NCI-H1930 (cell line): ENCODE measurements at places on chromosomes 6 and 20.
A peak's percentile ranks its signal among the peaks of the same experiment; 100 is the strongest.

- no peak for DNase-seq
Observed at GRCh38 chr20:16083639-16084280, 489.5 kb downstream of the KIF16B start.

DNA sequence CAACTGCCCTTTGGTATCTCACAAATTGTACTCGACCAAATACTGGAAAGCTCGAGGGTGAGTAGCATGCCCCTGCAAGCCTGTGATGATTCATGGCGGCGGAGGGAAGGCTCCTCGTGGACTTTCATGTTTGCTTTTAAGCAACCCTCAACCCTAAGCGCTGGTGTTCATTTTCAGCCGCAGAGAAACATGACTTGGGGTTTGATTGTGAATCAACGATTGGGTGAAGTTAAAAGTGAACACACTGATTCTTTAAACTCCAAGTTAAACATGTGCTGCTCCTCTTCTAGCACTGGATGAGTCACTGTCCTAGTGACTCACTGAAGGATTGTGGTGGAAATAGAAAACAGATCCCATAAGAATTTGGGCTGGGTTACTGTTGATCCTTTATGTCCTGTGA lies 8.3 kb downstream of the CD109 start:
- no peak for DNase-seq

GRCh38 chr6:152637296-152638047 lies at the start of gene SYNE1:
SYNE1 (minus strand) TSS chr6:152637362; CDS start chr6:152628331, 9,031 bp downstream.
- no peak for DNase-seq

DNA sequence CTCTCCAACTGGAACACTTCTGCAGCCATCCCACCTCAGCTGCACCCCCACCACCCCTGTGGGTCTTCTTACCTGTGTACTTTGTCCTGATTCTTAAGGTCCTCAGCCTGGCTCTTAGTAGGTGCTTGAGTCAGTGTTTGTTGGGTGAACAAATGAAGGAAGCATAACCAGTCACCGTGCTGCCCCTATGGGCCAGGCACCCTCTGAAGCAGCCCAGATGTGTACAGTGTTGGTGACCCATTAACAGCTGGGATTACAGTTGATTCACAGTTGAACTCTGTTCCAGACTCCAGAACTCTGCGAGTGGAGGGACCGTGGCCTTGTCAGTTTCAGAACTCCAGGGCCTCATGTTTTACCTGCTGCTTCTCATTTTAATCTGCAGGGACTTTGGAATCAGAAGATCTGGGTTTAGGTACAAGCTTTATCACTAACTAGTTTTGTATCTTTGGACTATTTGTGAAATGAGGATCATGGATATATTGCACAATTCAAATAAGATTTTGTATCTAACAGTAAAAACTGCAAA lies 203.8 kb downstream of the TMEM242 start:
- DNase-seq, result no peak

DNA sequence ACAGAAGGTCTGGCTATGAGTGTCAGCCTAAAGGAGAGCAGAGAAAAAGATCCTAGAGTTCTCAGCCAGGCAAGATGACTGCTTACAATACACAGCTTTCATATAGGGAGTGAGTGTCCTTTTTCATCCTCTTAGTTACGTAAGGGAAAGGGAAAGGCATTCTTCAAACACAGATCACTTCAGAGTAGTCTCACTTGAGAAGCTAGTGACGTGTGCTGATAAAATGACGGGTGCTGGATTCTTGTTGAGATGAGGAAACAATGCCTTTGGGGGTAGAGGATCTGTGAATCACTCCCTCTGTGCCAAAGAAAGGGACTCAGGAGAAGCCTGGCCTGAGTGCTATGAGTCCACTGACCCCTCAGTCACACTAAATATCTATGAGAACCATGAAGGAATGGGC lies 117.3 kb downstream of the QRSL1 start:
- DNase-seq, result no peak

- DNase-seq, result no peak
Observed at GRCh38 chr6:19734061-19734460, 103.1 kb upstream of the ID4 start.

GRCh38 chr6:100979267-100979666 lies 98.1 kb upstream of the ASCC3 start:
- DNase-seq, result no peak

GRCh38 chr6:2669067-2669700 lies 81.5 kb downstream of the MYLK4 start:
- no peak for DNase-seq

GRCh38 chr6:135699705-135700104 lies 151.8 kb upstream of the PDE7B start:
- DNase-seq, result no peak

DNA sequence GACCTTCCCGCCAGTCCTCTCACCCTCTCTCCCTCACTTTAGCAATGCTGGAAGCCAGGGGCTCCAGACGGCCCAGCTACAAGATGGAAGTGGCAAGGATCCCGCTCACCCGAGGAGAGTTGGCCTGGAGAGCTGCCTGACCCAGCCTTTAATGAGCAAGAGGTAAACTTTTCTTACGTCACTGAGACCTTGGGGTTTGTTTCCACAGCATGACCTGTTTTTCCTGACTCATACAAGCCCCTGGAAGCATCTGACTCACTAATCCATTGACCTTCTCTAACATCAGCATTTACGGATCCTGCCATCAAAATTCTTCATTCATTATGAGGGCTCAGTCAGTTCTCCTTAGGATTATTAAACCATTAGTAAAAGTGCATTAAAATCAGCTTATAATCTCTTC lies 120.4 kb downstream of the MYLK4 start:
- DNase-seq, result no peak

GRCh38 chr6:4426968-4427367 lies 291.6 kb upstream of the ECI2 start:
- DNase-seq, result no peak

- no peak for DNase-seq
Observed at GRCh38 chr6:30515106-30515505, 25.8 kb downstream of the HLA-E start.

GRCh38 chr6:155216312-155217046 lies 47.3 kb upstream of the CLDN20 start:
- DNase-seq, result no peak

DNA sequence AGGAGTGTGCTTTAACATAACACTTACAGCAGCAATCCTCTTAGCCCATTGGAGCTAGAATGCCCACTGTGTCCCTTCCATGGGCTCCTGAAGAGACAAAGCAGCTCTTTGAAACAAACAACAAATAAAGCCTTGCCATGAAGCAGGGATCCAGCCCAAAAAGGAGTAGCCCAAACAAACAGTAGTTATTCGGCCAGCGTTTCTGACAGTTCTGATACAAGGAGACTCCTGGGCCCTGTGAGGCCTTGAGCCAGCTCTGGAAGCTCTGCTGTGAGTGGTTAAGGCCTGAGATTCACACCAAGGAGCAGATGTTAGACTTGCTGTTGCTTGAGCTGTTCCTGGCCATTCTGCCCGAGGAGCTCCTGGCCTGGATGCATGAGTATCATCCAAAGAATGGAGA lies 16.9 kb upstream of the ZSCAN16 start:
- DNase-seq, result no peak

DNA sequence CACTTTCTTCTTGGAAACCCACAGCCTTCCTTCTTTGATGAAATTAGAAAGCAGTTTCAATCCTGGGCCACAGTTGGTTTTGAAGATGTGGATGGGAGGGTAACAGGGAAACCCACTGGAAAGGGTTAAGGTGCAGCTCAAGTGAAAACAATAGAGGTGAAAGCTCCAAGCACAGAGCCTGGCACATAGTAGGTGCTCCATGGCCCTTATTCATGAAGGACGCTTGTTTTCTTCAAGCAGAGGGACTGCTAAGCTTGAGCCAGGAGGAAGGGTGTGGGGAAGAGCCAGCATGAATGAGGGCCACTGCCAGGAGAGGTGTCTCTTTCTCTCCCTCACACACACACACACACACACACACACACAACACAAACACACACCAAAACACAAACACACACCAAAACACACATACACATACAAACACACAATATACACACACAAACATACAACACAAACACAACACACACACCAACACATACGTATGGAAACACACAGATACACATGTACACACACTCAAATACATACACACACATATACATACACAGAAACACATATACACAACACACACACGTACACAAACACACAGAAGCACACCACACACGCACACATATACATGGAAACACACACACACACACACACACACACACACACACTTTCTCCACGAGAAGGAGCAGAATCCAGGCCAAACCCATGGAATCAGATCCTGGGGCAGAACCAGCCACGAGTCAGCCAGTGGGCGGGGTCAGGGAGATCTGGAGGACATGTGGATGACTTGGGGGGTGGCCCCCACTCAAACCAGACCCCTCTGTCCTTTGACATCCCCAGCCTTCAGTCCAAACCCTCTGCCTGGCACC lies 23.7 kb upstream of the RBPJL start:
- DNase-seq, result no peak

DNA sequence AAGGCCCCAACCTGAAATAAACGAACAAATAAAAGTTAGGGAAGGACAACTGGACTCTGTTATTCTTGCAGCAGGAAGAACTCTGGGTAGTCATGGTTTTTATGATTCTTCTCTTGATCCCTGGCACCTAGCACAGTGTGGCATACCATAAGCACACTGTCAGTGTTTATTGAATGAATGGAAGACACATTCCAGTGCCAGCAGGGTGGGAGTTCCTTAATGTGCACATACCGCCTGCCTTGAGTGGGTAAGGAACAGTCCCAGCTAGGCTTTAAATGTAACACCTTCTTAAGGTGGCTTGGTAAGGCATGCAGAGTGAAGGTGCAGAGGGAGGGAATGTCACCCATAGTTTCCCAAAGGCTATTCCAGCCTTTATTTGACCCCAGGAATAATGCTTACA lies 162.9 kb upstream of the CEP162 start:
- DNase-seq, result no peak

GRCh38 chr6:100803264-100804045 lies 77.7 kb downstream of the ASCC3 start:
- no peak for DNase-seq

DNA sequence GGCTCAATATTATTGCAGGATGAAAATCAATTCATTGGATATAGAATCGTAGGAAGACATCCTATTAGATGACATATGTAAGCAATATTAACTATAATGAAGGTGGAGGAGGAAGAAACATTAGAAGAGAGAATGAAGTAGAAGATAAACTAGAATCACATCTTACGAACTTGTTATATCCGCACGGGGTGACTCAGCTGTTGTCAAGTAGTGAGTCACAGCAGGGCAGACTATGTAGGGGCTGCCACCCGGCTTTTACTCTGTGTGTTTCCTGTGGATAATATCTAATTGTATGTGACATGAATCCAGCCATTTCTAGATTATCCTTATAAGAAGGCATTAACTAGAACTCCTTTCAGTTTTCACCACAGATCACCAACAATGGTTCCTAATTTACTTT lies 520.2 kb downstream of the DOK5 start:
- no peak for DNase-seq

- DNase-seq, result no peak
Observed at GRCh38 chr20:15930311-15931305, 642.6 kb downstream of the KIF16B start.

GRCh38 chr20:23686046-23686750 lies 2.6 kb downstream of the CST4 start:
- DNase-seq, result no peak

DNA sequence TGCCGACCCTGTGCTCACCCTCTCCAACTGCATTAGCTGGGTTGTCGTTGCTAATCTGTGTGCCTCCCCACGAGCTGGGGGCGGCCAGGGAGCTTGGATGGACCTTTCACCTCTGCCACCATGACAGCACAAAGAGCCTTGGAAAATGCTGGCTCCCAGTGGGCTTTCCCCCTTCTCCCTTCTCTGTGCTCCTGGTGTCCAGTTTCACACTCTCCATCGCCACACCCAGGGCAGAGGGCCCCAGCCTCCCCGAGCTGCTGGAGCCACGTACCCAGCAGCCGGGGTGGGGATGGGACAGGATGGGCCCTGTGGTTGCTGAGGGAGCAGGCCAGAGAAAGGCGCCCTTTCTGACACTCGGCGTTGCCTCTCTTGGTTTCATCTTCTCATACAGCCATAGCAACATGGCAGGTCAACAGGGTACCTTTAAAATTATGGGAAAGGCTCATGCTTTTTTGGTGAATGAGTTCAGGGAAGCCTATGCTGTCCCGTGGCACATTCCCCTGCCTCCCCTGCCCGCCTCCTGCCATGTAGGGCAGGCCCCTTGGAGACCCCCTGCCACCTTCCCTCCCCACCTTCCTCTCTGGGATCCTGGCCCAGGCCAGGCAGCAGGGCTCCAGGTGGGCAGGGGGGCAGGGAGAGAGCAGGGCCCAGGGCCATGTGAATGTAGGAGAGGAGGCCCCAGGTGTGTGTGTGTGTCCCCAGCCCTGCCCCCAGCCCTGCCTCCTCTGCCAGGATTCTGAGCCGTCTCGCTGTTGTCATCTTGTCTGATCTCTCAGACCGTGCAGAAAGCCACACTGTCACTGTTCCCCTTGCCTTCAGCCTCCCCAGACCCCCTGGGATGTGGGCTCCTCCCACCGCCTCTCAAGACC lies 85.2 kb upstream of the CCDC167 start:
- DNase-seq, result no peak

DNA sequence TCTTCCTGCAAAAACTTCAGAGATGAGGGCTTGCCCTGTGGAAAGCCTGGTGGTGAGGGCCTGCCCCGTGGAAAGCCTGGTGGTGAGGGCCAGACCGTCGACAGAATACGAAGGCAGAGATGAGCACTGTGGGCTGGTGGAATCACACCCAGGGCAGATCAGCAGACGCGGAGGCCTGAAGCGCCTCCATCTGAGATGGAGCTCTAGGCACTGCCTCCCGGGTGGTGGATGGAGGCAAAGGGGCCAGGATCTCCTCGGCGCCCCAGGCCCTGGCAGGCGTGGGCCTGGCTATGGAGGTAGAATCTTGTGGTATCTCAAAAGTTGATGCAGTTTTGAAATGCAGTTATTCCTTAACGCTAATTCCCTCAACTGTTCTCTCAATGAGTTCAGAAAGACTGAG lies 104.8 kb downstream of the PSMB1 start:
- DNase-seq, result no peak

DNA sequence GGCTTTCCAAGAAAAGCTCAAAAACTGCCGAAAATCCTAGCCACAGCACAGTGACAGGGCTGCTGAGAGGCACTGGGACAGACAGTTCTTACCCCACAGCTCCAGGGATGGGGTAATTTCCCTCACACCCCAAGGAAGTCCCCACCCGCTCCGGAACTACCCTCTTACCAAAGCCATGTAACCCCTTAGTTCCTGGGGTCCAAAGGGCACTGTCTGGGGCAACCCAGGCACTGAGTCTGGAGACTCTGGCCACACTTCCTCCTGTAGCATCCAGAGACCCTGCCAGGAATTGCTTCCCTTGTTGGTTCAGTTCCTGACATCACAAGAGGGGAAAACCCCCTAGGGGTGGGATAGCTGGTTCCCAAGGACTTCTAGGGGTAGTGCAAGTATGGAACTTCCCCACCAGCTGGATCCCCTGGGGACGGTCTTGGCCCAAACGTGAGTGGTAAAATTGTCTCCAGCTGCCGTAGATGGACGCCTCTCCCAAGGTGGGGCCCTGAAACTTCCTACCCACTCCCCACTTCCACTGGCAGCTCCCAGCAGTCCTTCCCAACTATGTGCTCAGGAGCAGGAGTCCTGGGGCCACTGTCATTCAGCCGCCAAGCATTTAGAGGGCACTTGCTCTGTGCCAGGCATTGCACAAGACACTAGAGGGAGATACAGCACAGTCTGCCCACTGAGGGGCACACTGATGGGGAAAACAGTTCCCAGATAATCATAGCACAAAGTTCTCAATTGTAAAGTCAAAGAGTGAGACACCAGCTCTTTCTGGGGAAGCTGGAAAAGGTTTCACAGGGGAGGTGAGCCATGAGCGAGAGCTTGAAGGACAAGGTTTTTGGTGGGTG lies 17.2 kb upstream of the HCK start:
- DNase-seq, result peak; percentile 28

GRCh38 chr20:32564921-32565734 lies 20.0 kb downstream of the NOL4L start:
- no peak for DNase-seq
